ENCODE measurements at places on chromosomes 13 and 19.

DNA sequence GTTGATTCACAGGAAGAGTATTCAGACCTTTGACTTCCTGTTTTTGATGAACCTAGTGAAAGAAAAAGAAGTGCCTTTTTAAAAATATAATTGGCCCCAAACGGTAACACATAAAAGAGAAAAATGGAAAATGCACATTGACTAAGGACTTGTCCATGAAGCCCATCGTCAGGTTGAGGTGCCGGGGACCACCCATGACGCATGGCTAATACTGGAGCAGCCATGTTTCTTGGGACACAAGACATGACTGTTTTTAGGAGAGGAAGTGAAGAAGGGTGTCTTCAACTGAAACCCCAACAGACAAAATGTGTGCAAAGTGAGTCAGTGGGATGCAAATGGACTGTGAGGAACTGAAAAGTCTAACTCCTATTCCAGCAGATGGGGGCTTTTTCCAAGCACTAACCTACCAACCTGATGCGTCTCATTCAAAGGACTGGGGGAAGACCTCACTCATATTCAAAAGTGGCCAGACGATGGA is 459.4 kb downstream of the FOXO1 start:
- DNase-seq = no peak

- no peak for DNase-seq
Measured at GRCh38 chr19:29807870-29808405, 3.9 kb upstream of the CCNE1 start.

- DNase-seq = no peak
Measured at GRCh38 chr19:37725181-37725580, 5.6 kb upstream of the ZNF607 start.

DNA sequence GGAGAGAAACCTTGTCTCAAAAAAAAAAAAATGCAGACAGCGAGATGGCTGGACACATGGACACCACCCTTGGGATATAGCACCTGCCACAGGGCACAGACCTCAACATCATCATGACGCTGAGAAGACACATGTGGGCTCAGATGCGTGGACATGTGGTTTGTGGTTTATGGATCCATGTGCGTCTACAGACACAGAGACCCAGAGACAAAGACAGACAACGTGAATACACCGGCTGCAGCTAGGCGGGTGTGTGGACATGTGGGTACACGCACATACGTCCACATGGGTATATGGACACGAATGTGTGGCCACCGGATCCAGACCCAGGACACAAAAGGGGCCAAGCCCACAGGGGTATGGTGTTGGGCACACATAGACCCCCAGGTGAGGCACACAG is 1.3 kb downstream of the TNFSF14 start:
- DNase-seq = no peak

DNA sequence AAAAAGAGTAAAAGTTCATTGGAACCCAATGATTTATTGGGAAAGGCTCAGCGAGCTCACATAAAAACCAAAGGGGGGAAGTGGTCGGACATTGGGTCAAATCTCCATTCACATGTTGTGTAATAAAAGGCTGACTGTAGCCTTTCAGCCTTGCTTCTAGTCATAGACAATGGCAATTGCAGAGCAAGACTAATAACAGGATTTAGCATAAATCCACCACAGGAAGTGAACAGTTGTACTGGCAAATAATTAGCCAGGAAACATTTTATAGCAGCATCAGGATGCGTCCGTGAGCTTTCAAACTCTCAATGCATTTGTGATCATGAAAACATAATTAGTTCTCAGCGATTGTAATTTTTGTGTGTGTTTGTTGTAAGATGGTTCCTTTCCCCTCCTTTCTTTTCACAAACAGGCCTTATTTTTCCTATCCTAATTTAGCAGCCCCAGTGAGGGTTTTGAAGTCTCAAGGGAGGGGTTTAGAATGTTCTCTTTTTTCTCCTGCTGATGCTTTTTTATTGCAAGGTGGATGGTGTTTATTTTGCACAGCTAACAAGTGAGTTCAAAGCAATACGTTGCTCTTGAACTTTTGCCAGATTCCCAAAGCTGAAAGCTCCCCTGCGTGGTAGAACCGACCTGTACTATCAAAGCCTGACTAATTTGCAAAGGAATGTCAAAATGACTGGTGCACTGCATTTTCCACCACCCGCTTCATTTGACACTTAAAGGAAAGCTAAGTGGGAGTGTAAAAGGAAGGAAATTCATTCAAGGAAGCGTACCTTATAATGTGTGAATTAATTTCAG is 105.6 kb downstream of the SPRY2 start:
- no peak for DNase-seq

GRCh38 chr13:49240017-49240416 is 7.7 kb upstream of the CDADC1 start:
- no peak for DNase-seq

GRCh38 chr13:89061821-89062220 is 1390.7 kb downstream of the SLITRK5 start:
- no peak for DNase-seq

- peak; percentile 87 for DNase-seq
Measured at GRCh38 chr19:46133101-46133627, 8.7 kb upstream of the IGFL3 start.

DNA sequence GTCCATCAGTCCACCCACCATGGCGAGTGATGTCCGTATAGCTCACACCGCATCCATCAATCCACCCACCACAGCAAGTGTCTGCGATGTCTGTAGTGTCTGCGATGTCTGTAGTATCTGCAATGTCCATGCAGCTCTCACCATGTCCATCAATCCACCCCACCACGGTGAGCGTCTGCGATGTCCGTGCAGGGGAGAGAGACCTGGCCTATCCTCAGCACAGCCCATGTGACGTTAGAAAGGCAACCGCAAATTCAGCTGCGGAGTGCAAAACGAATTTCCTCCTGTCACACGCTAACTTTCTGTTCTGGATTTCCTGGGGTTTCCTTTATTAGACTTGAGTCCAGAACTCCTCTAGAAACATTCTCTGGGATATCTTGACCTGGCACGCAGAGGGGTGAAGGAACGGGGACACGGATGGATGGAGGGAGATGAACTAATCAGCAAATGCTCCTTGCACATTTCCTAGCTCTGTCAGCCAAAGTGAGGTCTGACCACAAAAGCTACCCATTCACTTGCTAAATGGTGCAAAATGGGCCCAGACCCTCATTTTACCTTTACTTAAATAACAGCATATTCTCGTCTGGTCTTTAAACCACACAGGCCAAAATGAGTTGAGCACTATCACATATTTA is 18.3 kb downstream of the RASA3 start:
- no peak for DNase-seq
